ENCODE measurements at places on chromosomes 11 and 22.

DNA sequence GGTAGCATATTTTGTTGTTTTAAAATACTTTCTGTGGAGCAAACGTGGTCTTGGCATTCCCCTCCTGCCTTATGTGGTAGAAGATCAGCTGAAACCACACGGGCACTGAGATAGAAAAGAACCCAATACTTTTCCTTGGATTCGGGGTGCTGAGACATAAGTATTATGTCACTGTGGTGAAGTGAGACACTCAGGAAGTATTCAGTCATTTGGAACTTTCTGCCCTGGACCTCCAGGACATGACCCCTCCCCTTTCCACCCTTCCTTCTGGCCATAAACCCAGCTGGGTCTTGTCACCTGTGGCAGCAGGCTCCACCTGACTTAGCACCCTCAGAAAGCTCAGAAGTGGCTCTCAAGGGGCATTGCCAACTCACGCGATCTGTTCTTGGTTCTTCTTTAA is 123.4 kb downstream of the SWAP70 start:
- DNase-seq: no peak

DNA sequence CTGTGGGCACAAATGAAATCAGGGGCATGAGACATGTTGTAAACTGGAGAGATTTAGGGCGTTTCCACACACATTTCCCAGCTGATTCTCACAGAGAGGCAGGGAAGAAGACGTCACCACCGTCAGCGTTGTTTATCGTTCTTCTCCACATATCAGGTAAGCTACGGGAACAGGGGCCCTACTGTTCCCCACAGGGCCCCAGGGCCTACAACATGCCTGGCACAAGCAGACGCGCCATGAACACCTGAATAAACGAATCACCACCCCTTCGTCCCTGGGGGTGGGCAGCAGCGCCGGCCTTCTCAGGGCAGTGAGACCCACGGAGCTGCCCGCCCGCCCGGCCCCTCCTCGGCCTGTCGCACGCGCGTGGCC is 342 bp downstream of the EFCAB6 start:
- peak; percentile 73 for DNase-seq

DNA sequence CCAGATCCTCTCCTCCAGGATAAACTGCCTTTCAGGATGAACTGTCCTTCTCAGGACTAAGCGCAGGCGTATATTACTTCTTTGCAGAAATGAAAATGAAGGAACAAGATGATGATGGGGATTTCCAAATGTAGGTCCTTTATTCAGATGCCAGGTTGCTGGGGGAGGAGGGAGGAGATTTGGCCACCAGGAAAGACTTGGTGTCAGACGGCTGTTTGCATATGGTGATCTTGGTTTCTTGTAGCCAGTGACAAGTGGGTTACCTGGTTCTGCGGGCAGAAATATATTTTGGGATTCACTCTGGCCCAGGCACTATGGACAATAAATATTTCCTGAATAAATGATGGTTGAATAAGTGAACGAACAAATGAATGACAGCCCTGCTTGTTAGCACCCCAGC is 243.4 kb downstream of the MIAT start:
- no peak for DNase-seq

GRCh38 chr11:1370186-1371025 is 19.3 kb upstream of the BRSK2 start:
- DNase-seq: no peak

DNA sequence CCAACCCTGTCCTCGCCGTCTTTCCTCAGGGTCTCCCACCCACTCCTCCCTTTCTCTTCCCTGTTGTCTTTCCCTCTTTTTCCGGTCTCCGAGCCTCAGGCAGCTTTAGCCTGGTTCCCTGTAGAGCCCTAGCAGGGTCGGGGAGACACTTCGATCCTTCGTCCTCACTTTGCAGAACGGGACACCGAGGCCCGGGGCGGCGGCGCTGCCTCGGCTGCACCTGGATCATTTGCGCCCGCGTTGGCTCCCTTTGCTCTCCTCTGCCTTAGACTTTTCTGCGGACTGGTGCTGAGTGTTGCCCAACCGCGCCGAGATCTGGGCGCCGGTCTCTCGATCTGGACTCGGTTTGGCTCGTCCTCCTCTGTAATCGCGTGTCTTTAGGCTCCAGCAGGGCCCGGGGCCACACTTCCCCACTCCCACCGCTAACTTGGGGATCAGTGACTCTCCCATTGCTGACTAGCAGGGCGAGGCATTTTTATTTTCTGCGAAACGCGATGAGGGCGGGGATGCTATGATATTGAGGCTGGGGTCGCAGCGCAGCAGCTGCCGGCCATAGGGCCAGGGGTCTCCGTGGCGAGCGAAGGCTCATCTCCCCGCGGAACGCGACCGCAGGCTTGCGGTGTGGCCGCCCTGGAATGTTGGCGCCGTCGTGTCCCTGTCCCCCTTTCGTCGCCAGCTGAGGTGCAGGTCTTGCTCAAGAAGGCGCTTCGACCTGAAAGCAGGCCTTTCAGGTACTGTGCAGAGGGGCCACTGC is 1.6 kb upstream of the E2F8 start:
- DNase-seq: peak; percentile 65

DNA sequence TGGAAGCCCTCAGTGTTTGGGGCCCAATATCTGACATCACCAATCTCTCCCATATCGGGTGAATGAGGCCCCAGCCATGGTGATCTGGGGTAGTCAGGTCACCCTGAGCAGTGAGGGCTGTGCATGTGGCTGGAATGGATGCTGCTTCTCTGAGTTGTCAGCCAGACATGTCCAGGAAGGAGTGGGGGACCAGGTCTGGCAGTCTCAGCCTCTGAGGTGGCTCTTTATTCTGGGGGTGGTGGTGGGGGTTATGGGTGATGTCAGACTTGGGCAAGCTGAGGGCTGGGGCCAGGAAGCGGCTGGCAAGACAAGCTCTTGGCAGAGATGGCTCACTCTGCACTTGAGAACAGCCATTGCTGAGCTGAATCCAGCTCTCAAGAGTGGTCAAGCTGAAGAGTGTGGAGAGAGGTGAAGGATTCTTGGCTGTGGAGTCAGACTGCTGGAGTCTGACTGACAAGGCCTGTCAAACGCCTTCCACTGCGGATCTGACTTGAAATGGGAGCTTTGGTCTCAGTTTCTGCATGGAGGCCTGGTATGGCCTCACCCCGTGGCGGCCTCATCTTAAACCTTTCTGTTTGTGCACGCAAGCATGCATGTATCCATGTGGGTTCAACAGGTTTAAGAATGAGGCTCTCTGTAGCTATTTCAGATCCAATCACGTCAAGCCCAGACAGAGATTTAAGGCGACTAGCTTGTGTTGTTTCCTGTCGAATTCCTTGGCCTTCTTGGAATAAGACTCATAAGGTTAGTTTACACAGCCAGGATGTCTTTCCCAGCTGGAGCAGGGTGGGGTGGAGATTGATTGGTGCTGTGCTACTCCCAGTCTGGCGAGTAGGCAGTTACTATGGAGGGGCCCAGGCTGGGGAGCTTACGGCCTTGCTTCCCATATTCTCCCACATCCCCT is 83.9 kb upstream of the TIMP3 start:
- DNase-seq: no peak

- DNase-seq: no peak
These were observed 12.4 kb downstream of the EMID1 start for GRCh38 chr22:29217827-29218757.

GRCh38 chr11:113555071-113555619 is 79.9 kb upstream of the DRD2 start:
- no peak for DNase-seq

GRCh38 chr11:5705688-5706087 is 16.1 kb downstream of the TRIM22 start:
- no peak for DNase-seq

- no peak for DNase-seq
These were observed 376.3 kb upstream of the CCDC90B start for GRCh38 chr11:83662494-83662893.

GRCh38 chr11:116376547-116376946 is 396.2 kb downstream of the BUD13 start:
- peak; percentile 77 for DNase-seq

- peak; percentile 52 for DNase-seq
These were observed 450 bp downstream of the MAP4K2 start for GRCh38 chr11:64802370-64803157.

DNA sequence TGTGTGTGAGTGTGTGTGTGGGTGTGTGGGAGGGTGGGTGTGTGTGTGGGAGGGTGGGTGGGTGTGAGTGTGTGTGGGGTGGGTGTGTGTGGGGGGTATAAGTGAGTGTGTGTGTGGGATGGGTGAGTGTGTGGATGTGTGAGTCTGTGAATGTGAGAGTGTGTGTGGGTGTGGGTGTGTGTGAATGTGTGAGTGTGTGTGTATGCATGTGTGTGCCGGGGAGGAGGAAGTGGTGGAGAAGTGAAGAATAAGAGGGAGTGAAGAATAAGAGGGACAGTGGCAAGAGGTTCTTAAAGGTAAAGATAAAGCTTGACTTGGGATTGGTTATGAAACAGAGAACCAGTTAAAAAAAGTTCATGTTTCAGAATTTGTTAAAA is 54.0 kb downstream of the PRR5L start:
- no peak for DNase-seq

DNA sequence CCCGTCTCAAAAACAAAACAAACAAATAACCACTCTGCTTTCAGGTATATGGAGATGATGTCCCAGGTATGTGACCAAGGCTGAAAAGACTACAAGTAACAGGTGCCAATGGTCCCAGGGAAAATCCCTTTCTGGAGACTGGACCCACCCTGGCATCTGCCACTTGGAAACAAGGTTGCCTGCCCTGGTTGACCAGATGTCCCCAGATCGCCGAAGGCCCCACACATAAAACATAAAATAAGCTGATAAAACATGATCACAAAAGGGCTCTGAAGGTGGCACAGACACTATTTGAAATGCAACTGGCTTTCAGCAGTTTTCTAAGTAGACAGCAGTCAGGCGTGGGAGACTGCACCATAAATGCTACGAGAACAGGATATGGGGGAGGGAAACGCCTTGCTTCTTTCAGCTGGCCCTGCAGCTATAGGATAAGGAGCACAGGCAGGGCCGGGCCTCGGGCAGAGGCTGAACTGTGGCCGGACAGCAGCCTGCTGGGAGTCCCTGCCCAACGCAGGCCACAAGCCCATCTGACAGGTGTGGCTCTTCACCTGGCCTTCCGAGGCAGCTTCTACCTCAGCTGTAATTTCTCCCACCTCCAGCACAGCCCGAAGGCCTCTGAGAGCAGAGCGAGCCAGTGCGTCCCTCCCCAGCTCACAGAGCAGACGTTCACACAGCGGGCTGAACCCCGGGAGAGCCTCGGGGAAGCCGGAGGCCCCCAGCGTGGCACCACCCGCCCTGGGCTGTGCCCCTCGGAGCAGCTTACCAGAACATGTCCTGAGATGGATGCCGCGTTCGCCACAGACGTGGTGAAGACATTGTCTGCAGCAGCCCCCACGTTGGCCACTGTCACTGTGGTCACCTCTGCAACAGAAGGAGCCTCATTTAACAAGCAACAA is 4.0 kb downstream of the DEAF1 start:
- no peak for DNase-seq

GRCh38 chr22:22666307-22667091 is 22.1 kb downstream of the GGTLC2 start:
- DNase-seq: peak; percentile 63

DNA sequence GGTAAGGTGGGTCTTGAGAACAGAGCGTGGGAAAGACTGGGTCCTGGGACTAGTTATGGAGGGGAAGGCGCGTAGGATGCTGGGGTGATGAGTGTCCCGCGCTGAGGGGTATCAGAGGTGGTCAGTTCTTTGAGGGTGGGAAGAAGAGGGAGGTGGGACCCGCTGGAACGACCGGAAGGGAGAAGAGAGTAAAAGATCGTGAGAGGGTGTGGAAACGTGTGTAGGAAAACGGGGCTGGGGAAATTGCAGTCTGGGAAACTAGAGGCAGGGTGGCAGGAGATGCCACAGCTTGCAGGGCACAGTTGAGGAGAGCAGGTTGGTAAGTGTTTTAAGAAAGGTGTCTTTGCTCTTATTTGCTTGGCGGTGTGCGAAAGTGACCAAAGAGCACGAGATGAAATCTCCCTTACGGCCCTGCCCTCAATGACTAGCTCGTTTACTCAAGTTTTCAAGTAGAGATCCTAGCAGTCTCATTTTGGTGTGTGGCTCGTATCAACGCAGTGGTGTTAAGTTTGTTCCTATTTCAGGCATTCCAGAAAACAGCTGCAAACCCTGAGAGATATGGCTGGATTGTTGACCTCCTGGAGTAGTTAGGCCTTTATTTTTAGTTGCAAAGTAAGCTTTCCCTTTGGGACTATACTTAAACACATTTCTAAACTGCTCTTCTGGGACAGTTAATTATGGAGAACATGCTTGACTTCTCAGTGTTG is 615 bp downstream of the STT3A start:
- DNase-seq: peak; percentile 66

GRCh38 chr11:66716996-66717395 is 12.0 kb downstream of the SPTBN2 start:
- no peak for DNase-seq

- DNase-seq: peak; percentile 66
These were observed 657 bp downstream of the ELMOD1 start for GRCh38 chr11:107591378-107592230.

- no peak for DNase-seq
These were observed 79.4 kb upstream of the NARS2 start for GRCh38 chr11:78654071-78654470.

DNA sequence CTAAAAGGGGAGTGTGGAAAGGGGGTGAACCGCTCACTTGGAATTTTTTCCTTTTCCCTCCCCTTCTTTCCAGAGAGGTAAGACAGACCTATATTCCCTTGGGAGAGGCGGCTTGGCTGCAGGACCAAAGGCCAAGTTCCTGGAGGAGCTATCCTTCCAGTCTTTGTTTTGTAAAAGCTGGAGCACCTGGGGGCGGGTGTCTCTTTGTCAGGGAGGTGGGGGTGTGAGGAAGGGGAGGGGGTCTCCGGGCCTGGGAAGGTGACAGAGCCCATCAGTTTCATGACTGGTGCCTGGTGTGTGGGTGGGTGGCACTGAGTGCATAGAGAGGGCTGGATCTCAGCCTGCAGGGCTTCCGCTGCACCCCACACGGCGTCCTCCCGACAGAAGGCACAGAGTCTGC is 18.5 kb downstream of the PTPN5 start:
- DNase-seq: no peak

- no peak for DNase-seq
These were observed 41.2 kb upstream of the TESMIN start for GRCh38 chr11:68792400-68792966.

DNA sequence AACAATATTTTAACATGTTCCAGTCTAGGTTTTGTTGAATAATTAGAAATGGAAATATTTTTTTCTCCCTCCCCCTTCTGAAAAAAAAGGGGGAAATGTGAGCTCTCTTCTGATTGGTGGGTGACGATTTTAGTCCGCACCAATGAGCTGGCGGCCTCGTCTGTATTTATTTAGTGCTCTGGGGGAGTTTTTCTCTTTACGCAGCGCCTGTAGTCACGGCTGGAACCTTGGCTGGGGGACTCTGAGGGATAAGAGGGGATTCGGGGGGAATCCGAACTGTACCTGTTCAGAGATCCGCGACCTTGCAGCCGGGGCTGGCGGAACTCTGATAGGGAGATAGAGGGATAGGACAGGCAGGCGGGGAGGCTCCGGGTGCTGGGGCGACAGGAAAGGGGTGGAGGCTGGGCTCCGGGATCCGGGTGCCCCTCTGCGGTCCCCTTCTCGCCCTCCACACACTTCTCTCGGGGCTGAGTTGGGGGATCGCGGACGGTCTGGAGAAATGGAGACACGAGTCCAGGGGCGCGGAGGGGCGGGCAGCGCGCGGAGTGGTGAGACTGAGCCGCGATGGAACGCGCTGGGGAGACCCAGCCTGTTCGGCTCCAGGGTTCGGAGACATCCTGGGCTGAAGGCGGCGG is 99.7 kb upstream of the HSD17B12 start:
- peak; percentile 39 for DNase-seq

GRCh38 chr11:15967166-15967565 is 389.2 kb downstream of the SOX6 start:
- DNase-seq: peak; percentile 91

Data from DMS53 (cell line).